AG04450 (cell line): ENCODE measurements at places on chromosomes 4 and X.

DNA sequence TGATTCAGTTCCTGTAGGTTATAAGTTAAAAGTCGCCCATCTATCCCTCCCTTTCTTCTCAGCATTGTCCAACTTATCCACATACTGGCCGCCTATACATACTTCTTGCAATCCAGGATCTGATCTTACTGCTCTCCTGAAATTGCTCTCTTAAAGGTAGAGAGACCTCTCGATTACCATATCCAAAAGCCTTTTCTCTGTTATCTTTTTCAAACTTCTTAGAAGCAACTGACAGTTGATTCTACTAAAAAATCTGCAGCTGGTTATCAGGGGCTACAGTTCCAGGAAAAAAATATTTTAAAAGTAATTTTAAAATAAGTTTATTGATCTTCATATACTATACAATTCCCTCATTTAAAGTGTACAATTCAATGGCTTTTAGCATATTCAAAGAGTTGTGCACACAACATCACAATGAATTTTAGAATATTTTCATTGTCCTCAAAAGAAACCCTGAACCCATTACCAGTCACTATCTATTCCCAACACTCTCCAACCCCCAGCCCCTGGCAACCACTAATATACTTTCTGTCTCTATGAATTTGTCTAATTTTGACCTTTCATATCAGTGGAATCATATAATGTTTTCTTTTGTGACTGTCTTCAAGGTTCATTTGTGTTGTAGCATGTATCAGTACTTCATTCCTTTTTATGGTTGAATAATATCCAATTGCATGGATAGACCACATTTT is 102.0 kb downstream of the HDAC8 start:
- no peak for DNase-seq

- DNase-seq: no peak
Observed at GRCh38 chr4:42480717-42481116, 83.4 kb downstream of the SHISA3 start.

DNA sequence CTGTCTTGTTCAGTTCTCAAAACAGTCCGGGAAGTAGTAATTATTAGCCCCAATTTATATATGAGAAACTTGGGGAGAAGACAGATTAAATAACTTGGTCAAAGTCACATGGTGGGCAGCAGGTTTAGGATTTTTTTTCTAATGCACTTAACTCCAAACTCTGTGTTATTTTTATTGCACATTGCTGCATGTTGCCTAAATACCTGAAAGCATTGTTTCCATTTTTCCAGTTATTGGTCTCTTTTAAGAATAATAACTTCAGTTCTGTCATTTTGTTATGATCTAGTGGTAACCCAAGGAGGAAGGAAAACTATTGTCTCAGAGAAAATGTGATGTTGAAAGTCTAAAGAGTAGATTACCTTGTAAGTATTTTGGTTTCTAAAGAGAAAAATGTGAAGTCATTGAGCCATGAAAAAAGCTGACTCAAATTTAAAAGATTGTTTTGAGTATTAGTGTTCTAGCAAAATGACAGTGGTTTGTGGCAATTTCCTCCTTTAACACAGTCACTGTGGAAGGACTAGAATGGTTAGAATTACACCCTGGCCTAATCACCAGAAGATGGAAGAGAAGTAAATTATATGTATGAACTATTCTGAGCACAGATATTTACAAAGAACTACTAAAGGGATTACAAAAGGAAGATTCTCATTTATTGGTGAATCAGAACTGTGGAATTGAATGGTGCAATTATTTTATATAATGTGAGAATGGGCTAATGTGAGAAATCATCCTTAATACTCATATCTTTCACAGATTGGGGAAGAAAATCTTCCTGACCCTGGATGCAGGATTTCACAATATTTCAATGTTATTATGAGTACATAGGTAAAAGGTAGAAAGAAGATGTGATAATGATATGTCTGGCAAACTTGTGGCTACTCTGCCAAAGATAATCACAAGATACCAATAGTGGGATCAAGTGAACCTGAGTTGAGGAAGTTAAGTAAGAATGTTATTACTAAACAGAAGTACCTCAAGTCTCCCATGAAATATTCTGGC is 21.7 kb upstream of the CXCL8 start:
- no peak for DNase-seq

- DNase-seq: no peak
Observed at GRCh38 chrX:44802613-44803012, 41.2 kb upstream of the DUSP21 start.
